ENCODE measurements at places on chromosomes 4 and X. TPM values are rescaled to one million over a fixed set of nuclear protein-coding genes. Genes with fewer than 3 reads are reported as not detected.

GRCh38 chr4:158538176-158538575 is 16.5 kb downstream of the RXFP1 start:
- DNase-seq: no peak

Gene STATH
- total RNA-seq: not detected

Gene SLITRK4
- total RNA-seq: 0.47 TPM

- no peak for DNase-seq
Measured at GRCh38 chr4:14812101-14812500, 190.2 kb upstream of the CPEB2 start.

Gene CACNA1F
- total RNA-seq: 0.73 TPM

GRCh38 chrX:39201305-39201990 is 400.2 kb downstream of the MID1IP1 start:
- no peak for DNase-seq

Data from left lung (tissue), 14 donors.